Fibroblast of skin of left biceps (primary cell): ENCODE measurements at places on chromosomes 16 and 17.

GRCh38 chr16:21713549-21714368 lies 50.0 kb downstream of the OTOA start:
- DNase-seq: no peak

- no peak for DNase-seq
These were observed 11.9 kb upstream of the GLIS2 start for GRCh38 chr16:4303973-4304372.

- no peak for DNase-seq
These were observed 1.3 kb downstream of the GNGT2 start for GRCh38 chr17:49209061-49209571.

GRCh38 chr16:54750249-54750648 lies 180.4 kb upstream of the IRX5 start:
- no peak for DNase-seq

DNA sequence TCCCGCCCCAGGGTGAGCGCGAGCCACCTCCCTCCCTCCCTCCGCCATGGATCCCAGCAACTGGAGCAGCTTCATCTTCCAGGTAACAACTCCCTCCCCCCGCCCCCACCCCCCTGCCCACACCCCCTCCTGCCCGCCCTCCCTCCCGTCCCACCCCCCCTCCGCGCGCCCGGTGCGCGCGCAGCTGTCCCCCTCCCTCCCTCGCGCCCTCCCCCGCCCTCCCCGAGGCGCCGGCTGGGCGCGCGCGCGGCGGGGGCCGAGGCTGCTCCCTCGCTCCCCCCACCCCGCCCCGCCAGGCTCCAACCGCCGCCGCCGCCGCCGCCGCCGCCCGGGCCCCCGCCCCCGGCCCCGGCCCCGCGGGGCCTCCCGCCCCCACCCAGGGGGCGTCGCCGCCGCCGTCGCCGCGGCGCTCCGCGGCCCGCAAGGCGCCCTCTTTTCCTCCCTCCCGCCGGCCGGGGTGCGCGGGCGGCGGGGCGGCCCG lies at the start of gene MAZ:
TSS of gene MAZ (plus strand) at position 431 of the 481 bp plus-strand sequence. CDS start 173 bp downstream, outside the sequence.
- no peak for DNase-seq

DNA sequence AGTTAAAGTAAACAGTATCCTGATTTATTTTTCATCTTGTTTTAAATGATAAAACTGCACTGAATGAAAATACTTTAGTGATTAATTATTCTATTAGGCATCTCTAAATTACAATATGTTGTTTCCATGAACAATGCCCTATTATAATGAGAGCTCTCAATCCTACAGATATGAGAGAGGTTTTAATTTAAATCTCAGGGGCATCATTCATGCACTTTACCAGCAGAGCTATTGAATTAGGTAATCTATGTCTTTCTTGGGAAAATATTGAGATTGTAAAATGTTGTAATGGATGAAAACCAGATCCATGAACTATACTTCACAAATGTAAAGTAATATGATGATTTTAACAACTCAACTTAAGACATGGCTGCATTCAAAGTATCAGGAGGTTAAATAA lies 103.8 kb downstream of the ADAMTS18 start:
- DNase-seq: no peak

DNA sequence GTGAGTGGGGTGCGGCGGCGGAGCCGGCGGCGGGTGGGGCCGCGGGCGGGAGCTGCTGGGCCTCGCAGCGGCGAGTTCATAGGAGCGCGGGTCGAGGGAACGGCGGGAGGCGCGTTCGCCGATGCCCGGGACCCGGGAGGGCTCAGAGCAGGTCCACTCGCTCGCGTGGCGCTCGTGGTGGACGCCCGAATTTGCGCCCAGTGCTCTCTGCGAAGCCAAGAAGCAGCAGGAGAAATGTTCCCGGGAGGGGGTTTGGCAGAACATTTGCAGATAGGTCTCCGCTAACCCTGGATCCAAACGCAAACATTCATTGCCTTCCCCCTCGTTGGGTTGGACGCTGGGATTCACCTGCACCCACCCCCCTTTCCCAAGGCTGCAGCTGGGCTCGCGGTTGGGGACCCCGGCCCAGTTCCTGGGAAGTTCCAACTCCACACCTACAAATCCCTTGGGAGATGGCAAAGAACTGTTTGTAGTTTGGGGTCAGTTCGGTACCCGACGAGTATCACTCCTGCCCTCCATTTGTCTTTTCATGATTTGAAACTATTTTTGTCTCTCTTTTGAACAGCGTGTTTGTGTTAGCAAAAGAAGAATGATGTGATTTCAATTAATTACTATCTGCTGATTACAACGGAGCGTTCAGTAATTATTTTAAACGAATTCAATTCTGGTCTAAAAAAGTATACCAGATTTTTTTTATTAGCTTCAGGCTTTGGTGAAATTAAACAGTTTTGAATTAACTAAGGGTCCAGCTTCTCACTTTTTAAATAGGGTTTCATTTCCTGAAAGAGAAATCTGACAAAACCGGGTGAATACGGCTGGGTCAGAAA lies 2.3 kb downstream of the NTN1 start:
- DNase-seq: no peak

DNA sequence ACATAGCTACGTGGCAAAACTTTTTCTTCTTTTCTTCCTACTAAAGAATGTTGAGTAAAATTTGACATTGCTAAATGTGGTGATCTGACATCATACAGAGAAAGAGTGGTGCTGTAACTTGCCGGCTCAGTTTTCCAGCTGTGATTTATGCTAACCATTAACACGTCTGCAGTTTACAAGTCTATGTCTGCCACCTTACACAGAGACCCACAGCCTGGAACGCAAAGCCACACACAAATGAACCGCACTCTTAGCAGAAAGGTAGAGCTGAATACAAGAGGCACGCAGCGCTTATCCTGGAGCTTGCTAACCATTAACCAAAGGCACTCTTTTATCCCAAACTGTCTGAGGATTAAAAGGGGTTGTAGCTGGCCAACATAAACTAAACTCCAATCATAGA lies 31.9 kb downstream of the CACNG1 start:
- DNase-seq: no peak

DNA sequence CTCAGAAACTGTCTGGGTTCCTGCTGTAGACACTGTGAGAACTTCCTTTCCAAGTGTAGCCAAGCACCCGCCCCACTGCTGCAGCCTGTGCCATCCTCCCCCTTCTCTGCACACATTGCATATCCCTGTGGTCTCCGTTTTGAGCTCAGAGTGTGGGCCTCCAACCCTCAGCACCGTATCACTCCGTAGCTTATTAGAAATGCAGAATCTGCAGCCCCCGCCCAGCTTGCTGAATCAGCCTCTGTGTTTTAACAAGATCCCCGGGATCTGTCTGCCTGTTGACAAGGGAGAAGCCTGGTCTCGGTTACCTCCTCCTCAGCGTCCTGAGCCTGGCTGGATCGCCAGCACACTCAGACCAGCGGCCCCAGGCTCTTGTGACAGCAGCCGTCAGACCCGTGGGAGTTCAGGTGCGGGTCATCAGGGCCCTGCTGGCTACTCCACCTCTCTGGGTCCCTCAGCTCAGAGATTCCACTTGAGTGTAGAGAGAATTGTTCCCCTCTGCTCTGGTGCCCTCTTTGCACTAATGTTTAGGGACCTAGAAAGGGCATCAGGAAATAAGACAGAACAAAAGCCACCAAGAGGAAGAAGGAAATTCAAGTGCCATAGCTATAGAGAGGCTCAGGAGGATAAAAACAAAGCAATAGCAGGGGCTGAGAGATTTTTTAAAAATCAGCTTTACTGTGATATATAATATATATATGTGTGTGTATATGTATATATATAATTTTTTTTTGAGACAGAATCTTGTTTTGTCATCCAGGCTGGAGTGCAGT lies 92.3 kb downstream of the PITPNC1 start:
- no peak for DNase-seq

- no peak for DNase-seq
These were observed 1180.6 kb upstream of the CDH8 start for GRCh38 chr16:63216696-63217423.

GRCh38 chr17:49730078-49730784 lies 22.5 kb upstream of the SLC35B1 start:
- peak; percentile 16 for DNase-seq

GRCh38 chr17:7841396-7841914 lies 7.4 kb downstream of the KDM6B start:
- peak; percentile 78 for DNase-seq

DNA sequence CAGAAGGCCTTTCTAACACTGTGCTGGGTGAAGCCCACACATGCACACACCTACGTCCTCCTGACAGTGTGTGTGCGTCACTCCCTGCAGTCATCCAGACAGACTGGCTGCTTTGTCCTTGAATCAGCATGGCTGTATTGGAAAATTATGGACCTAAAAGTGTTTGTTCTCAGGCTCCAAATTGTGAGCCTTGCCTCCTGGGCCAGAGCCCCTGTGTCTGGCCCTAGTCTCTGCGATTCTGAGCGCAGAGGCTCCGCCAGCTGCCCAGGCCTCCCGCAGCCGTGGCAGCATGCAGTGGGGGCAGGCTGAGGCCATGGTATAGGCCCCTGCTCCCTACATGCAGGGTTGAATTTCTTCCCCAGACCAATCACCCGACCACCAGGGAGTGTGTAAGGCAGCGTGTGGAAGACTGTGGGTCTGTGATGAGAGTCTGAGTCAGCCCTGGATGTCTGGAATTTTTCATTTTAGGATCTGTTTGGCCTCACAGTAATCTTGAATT lies 166.9 kb downstream of the LGALS9B start:
- DNase-seq: peak; percentile 65

GRCh38 chr16:19882186-19882585 lies 2.5 kb downstream of the GPRC5B start:
- no peak for DNase-seq

- no peak for DNase-seq
These were observed 51.8 kb downstream of the C16orf82 start for GRCh38 chr16:27118526-27118925.

- DNase-seq: no peak
These were observed 7.6 kb downstream of the CCDC182 start for GRCh38 chr17:57737450-57737849.

DNA sequence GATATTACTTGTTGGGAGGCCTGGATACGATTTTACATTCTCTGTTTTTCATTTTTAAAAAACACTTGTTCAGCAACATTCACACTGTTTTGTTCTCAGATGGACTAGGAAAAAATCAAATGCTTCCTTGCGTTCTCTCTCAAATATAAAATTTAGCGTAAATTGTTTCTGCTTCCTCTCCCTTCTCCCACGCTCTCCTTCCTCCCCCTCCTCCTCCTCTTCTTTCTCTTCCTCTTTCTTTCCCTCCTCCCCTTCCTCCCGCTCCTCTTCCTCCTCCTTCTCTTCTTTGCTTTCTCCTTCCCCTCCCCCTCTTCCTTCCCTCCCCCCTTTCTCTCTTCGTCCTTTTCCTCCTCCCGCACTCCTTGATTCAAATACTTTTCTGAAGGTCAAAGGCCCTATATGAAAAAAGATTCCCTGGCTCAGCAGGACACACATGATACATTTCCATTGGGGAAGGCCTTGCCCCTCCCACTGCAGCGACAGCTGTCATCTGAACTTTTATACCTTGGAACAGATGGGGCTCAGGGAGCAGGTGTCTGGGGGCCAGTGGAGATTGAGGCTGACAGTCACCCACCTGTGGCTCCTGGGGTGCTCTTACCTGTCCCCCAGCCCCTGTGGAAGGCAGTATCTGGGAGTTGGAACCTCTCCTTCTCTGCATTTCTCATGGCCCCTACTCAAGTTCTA lies 99.4 kb upstream of the SDK2 start:
- no peak for DNase-seq

GRCh38 chr16:67456391-67457081 lies 24.4 kb downstream of the ATP6V0D1 start:
- no peak for DNase-seq

- DNase-seq: no peak
These were observed 100.7 kb downstream of the CYLD start for GRCh38 chr16:50842589-50842988.

GRCh38 chr16:698911-699671 lies 6.5 kb downstream of the FBXL16 start:
- no peak for DNase-seq

DNA sequence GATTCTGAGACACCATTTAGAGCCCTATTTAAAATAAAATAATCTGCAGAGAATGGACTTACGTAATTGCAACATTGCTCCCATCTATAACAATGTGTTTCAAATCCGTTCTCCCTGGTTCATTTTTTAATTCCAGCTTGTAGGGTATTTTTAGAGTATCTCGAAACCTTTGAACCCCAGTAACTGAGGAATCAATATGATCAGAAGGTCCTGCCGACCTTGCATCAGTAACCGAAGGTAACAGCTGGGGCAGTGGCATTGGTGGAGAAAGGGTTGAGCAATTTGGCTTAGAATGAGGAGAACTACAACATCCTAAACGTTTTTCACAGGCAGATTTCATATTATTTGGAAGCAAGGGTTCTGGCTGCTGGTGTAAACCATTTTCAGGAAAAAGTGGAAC lies 49.3 kb downstream of the N4BP1 start:
- no peak for DNase-seq

GRCh38 chr16:83928341-83929055 lies 24.5 kb upstream of the OSGIN1 start:
- DNase-seq: no peak

DNA sequence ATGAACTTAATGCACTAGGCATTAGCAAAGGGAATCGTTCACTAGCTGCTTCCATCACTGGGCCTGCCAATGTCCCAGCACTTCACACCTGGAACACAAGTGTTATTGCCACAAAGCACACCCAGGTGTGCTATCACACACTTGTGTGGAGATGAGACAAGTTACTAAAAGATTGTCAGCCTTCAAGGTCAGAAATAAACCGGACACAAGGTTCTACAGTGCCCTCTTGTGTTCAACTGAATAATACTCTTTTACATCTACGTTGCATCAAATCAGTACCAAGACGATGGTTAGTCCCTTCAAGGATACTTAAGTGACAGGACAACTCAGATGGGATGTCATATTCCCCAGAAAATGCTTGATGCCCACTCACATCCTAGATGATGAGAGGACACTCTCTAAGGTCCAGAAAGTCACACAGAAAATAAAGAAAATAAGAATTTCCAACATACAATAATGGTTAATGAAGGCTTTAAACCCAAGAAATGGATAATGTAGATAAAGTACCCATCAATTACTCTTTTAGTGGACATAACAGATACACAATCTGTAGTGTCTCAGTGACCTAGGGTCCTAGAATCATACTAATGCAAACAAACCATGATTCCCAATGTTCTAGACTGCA lies 16.4 kb upstream of the GLG1 start:
- no peak for DNase-seq

- DNase-seq: no peak
These were observed 66.0 kb upstream of the HAS3 start for GRCh38 chr16:69039333-69039941.

GRCh38 chr16:87924041-87924810 lies 12.1 kb downstream of the CA5A start:
- DNase-seq: no peak

DNA sequence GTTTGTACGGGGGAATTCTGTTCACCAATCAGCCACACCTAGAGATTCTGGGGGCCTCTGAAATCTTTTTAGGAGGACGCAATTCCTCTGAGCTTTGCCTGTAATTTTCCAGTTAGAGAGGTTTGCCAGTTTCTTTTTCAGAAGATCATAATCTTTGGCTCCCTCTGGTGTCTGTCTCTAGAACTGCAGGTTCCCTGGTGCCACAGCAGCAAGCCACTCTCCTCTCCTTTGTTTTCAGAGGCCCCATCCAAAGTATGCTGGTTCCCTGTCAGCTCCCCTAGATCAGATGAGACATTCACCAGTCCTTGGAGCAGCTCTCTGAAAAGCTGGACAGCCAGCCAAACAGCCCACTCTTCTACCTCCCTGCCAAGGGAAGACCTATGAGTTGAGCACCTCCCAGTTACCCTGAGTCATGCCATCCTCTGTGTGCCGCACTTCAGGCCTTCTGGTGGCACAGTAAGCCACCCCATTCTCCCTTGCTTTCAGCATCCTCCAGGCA lies 36.1 kb downstream of the RNF112 start:
- DNase-seq: peak; percentile 49

GRCh38 chr16:70608521-70608920 lies 37.8 kb upstream of the IL34 start:
- DNase-seq: no peak

GRCh38 chr16:30357085-30357714 lies 2.1 kb upstream of the CD2BP2 start:
- DNase-seq: no peak
